ENCODE measurements at places on chromosomes 5 and 9.

- DNase-seq: no peak
Measured at GRCh38 chr9:94181408-94182181, 77.5 kb upstream of the ZNF169 start.

DNA sequence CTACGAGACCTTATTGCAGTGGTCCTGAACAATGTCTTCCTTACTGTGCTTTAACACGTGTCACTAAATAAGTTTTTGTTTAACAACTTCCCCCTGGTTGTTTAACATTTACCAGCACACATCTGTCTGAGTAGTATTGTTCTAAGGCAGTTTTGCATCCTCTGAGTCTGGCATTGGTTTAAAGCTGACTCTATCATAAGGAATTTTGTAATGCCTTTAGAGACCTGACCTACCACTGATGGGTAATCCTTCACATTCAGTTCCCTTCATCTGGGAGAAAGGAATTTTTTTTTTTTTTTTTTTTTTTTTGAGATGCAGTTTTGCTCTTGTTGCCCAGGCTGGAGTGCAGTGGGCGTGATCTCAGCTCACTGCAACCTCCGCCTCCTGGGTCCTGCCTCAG, 20.0 kb upstream of the PCAT7 start:
- DNase-seq: no peak

DNA sequence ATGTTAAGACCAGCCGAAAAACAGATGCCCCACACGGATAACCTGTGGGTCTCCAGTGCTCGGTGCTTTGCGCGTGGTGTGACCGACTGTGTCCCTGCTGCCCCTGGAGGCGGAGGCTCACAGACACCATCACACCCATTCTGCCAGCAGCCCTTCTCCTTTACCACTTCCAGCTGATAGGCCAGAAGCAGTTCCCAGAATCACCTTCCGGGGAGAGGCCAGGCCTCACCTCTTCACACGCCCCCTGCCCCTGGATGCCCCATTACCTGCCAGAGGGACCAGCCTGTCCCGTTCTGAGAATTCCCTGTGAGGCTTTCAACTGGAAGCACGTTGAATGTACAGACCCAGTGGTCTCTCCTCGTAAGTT, 21.6 kb upstream of the LRRC14B start:
- DNase-seq: no peak

GRCh38 chr5:352639-353611, 31.4 kb downstream of the AHRR start:
- no peak for DNase-seq

GRCh38 chr9:136352682-136353081, 10.9 kb downstream of the DNLZ start:
- no peak for DNase-seq

DNA sequence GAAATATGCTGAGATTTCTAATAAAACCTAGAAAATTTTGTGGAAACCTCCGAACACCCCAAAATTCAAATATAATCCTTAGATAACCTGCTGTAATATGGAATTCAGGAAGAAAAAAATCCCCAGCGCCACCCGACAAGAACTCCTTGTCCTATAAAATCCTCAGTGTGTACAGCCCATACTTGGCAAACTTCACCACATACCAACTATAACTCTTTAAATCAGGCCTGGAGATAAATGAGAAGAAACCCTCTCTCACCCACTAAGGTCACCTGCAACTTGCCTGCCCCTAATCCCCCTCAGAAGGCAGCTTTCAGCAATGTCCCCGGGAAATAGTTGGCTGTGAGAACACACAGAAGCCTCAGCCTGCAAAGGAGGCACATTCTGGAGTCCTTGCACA, 90.5 kb downstream of the SH3TC2 start:
- no peak for DNase-seq

GRCh38 chr9:129610213-129610472, 10.8 kb downstream of the C9orf50 start:
- no peak for DNase-seq

GRCh38 chr9:110389148-110389750, 51.6 kb upstream of the TXNDC8 start:
- no peak for DNase-seq

GRCh38 chr5:155460501-155460931, 447.0 kb downstream of the KIF4B start:
- DNase-seq: no peak

DNA sequence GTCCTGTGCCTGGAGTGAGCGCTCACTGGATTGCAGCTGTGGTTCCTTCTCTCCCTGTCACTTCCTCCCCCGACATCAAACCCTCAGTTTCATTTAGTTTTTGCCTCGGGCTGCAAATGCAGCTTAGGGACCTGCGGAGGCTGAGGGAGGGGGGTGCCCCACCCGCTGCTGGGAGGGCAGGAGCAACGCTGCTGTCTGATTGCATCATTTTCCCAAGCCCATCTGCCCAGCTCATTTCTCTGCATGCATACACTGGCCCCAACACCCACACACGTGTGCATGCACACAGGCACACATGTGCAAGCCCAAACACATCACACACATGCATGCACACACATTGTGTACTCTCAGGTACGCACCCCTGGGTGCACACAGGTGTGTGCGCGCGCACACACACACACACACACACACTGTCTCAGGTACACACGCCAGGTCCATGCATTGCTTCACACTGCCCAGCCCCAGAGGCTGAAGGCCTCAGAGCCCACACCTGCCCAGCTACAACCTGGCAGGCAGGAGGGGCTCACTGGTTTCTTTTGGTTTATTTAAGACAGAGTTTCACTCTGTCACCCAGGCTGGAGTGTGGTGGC, 3.4 kb downstream of the ASS1 start:
- no peak for DNase-seq

DNA sequence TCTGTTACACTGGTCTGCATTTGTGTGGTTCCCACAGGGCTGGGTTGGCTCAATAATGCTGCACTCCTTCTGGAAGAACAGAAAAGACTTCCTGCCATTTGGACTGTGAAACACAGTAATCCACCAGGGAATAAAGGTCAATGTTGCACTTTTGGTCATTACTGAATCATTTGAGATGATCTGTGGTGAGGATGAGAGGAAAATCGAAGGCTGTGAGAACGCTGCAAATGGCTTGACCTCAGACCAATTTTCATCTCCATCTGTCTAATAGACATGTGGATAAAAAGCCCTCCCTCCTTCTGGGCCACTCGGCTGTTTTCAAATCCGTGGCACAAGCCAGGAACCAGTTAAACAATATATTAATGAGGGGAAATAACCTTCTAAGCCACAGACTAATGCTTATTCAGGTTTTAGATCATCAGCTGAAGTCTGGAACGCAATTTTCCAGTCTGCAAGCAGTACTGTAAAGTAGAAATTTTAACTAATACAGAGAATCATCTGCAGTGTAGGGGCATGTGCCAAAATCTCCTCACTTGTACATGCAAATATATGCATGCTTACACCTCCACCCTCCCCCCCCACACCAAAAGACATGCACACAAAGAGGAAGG, 20.2 kb downstream of the TLE1 start:
- no peak for DNase-seq

GRCh38 chr5:432928-433791, 9.8 kb upstream of the EXOC3 start:
- no peak for DNase-seq

DNA sequence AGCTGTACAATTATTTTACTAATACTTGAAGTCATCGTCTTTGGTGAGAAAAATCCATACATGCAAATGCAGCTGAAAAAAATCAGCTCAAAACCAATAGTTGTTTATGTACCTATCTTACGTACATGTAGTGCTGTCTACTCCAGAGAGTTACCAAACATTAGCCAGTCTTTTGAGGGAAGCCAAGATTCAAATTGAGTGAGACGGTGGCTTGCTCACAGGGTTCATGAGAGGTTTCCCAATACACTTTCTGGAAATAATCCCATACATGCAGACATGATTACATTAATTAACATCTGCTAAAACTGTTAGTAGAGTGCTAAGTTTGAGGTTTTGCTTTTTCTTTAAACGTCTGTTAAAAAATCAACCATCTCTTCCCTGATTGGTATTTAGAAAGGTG, 2.3 kb downstream of the C9orf72 start:
- DNase-seq: no peak
